ENCODE measurements at places on chromosomes 2 and 18.

DNA sequence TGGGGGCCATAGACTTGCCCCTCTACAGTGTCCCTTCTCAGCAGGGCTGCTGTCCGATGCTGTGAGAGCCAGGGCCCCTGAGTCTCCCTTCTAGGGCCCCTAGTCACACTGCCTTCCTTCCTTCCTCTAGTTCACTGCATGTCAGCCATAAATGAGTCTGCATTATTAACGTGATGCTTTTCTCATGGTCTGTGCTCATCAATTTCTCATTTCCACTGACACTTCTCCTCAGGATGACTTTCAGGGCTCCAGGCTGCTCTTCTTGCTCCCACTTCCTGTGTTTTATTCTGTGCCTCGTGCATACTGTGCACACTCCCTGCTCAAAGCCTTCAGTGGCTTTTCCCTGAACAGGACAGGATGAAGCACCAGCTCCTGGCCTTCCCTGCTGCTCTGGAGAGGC, 146.5 kb downstream of the FAM210A start:
- DNase-seq, result no peak

DNA sequence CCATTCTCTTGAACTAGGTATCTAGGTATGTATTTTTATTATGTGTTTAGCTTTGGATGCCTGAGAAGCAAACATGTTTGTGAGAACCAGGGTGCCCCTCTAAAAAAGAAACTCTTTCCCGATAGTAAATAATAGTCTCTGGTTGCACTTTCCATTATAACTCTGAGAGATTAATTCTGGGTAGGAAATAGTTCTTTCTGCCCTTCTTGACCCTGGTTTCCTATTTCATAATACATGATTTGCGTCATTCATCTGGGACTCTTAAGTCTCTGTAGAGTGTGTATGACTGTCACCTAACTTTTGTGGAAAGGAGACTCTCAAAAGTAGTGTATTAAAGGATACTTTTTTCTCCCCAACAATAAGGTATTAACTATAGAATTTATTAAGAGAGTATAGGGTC, 31.5 kb downstream of the ACSL3 start:
- no peak for DNase-seq

- no peak for DNase-seq
Measured at GRCh38 chr2:54628418-54628817, 95.0 kb upstream of the EML6 start.

GRCh38 chr18:44895176-44895798, 214.6 kb downstream of the SETBP1 start:
- DNase-seq, result no peak

GRCh38 chr2:239858179-239858578, 167.0 kb downstream of the NDUFA10 start:
- DNase-seq, result no peak

GRCh38 chr2:203195331-203196036, 43.3 kb upstream of the CYP20A1 start:
- DNase-seq, result no peak

GRCh38 chr2:233544200-233544610, 22.4 kb downstream of the USP40 start:
- DNase-seq, result no peak

DNA sequence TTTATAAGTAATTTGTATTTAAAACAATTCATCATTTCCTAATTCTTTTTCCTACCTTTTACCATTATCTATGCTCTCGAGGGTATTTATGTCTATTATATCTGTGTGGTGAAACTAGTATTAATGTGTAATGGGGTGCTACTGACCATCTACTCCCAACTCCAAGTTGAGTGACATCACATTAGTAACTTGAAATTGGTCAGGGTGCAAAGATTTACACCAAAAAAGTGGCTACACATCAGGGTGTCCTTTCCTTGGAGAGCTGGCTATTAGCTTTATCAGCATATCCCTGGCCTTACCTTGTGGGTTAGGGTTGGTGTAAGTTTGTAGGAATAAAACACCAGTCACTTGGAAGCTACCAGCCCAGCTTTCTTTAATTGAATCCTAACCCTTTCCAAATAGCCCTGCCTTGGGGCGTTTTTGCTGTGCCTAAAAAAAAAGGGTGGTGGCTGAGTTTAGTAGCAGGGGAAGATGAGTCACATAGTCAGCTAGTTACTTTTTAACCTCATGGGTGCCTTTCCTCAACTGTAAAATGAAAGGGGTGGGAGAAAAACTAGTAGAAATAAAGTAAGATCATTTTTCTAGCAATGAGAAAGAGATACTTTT, 14.0 kb downstream of the ANXA4 start:
- DNase-seq, result no peak

DNA sequence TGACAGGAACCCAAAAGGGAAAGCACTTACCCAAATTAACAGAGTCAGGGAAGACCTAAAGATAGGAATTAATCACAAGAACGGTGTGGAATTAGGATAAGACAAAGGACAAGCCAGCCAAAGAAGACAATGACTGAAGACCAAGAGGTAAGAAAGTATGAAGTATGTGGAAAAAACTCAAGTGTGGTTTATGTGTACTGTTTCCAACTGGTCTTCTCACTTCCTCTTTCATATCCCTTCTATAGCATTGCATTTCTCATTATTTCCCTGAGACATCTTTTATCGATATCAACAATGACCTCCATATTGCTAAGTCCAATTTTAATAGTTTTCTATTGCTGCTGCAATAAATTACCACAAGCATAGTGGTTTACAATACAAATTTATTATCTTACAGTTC, 313.5 kb upstream of the SLC39A10 start:
- DNase-seq, result no peak

- DNase-seq, result no peak
Measured at GRCh38 chr18:58842978-58843687, 21.5 kb upstream of the ZNF532 start.

DNA sequence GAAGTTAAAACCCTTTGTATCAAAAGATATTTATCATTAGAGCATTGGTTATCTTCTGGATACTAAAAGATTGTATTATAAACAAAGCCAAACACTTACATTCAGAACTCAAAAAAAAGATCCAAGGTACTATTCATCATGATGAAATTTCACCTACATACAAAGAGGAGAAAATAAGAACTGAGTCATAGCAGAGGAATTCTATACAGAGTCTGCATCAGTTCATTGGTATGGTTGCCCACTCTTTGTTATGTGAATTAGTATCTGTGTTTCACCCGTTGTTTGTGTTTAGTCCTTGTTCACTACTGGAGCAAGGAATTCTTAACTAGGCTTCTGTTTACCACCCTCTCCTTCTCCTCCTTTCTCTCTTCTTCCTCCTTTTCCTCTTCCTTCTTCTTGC, 157.9 kb downstream of the LNPK start:
- DNase-seq, result no peak

DNA sequence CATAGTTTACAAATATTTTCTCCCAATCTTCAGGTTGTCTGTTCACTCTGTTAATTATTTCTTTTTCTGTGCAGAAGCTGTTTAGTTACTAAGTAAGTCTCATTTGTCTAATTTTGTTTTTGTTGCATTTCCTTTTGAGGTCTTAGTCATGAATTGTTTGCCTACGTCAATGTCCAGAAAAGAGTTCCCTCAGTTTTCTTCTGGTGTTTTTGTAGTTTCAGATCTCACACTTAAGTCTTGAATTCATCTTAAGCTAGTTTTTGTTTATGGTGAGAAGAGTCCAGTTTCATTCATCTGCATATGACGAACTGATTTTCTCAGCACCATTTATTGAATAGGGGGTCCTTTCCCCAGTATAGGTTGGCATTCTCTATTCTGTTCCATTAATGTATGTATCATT, 1252.2 kb upstream of the TMEFF2 start:
- no peak for DNase-seq

DNA sequence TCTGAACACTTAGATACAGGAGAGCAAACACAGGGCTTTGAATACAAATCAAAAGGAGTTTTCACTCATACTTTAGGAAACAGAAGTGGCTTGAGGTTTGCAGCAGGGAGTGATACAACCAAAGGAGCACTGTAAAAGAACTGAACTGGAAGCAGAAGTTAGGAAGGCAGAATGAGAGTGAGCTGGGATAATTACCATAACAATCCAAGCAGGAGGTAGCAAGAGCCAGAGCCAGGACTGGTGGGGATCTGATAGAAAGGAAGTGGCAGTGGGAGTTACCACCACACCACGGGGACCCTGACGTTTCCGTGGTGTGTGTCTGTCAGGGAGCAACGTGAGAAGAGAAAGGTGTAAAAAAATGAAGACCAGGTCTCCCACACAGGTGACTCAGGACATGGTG, 81.3 kb upstream of the EPB41L3 start:
- DNase-seq, result no peak

DNA sequence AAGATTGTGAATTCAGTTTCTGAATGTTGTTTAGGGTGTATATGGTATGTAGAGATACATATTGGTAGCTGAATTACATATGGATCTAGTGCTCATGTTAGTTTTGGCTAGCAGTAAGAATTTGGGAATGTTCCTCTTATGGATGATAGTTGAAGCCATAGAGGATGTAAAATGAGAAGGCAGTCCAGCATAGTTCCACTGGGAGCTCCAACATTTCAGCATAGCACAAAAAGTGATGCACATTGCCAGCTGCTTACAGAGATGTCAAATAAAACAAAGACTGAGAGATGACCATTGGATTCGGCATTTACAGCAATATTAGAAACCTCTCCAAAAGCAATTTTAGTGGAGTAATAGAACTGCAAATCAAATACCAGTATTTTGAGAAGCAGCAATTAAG, 77.4 kb downstream of the EML4 start:
- no peak for DNase-seq

Measured in stimulated activated CD4-positive, alpha-beta T cell treated with anti-CD3 and anti-CD28 coated beads, Interleukin-1b, Interleukin-23, amount 100 ng/mL, for 1 hour (primary cell).